ENCODE measurements at places on chromosomes 3 and 15.

DNA sequence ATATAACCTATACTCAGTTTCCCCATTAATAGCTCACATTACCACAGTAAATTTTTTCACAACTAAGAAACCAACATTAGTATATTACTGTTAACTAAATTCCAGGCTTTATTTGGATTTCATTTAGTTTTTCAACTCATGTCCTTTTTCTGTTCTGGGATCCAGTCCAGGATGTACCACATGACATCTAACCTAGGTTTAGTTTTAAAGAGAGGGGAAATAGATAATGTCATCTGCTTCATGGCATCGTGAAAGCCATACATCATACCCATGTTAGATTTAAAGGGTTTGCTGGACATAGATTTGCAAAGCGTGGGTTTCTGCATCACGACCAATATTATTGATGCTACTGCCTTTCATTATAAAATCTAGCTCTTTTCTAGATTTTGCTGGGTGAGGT, 33.2 kb upstream of the RPP14 start:
- peak; percentile 30 for DNase-seq

DNA sequence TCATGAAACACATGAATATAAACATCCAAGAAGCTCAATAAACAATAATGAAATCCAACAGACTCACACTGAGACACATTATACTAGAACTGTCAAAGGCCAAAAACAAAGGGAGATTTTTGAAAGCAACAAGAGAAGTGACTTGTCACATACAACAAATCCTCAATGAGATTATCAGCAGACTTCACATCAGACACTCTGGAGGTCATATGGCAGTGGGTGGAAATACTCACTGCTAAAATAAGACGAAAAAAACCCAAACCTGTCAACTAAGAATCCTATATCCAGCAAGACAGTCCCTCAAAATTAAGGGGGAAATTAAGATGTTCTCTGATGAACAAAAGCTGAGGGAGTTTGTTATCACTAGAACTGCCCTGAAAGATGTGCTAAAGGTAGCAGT, 125.4 kb upstream of the MELTF start:
- no peak for DNase-seq

- no peak for DNase-seq
Measured at GRCh38 chr3:140243575-140243974, 308.6 kb downstream of the CLSTN2 start.

DNA sequence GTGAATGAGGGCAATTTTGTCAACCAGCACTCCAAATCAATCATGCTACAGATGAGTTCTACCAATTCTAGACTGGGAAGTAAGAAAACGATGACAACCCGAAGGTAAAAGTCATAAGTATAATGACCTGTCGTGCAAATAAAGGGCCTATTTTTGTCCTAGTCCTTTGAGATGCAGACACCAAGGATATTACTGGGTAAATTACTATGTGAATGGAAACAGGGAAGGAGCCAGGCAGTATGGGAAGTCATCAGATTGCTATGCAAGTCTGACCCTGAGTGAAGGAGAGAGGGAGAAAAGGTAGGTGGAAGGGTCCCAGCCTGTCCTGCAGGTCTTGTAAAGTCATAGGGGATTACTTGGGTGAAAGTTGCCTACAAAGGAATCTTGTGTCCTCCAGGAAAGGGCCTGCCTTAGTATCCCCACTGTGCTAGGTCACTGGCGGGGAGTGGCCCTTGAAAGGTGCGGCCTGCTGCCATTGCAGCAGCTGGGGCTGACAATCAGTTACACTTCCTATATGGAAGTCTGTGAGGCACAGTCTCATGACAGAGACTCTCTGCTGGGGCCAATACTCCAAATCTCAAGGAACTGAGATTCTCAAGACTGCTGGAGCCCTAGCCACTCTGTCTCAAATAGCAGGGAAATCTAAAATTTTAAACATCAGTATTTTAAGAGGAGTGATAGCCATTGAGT, 149.9 kb upstream of the SLC2A2 start:
- DNase-seq, result no peak

GRCh38 chr3:157125101-157125500, 34.8 kb downstream of the CCNL1 start:
- no peak for DNase-seq

DNA sequence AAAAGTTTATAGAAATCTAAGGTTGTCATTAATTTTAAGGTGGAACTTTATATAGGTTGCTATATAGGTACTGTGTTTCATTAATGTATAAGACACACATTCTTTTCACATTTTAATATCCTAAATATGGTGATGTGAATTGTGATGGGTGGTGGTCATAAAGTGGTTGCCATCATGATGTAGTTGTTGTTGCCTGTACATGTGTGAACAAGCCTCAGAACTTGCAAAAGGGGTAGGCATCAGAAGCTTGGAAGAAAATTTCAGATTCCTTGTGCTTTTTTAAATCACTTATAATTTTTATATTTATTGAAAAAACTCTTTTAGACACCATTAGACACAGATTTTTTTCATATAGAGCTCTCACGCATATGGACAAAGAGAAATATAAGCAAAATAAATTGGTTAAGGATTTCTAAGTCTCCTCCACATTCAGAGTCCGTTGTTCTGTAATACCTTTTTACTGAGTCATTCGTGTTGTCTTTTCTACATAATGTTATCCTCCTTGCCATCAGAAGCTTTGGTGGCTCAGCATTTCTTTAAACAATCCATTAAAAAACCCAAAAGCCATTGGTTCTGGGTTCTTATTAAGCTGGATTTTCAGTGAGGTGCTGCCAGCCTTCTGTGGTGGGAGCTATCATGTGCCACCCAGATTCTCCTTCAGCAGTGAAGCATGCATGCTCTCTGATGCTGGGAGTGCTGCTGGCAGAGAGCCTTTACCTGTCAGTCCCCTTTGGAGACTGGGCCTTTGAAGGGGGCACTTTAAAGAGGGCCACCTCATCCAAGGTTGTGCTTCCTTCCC, 140.4 kb upstream of the GALNT15 start:
- peak; percentile 76 for DNase-seq

DNA sequence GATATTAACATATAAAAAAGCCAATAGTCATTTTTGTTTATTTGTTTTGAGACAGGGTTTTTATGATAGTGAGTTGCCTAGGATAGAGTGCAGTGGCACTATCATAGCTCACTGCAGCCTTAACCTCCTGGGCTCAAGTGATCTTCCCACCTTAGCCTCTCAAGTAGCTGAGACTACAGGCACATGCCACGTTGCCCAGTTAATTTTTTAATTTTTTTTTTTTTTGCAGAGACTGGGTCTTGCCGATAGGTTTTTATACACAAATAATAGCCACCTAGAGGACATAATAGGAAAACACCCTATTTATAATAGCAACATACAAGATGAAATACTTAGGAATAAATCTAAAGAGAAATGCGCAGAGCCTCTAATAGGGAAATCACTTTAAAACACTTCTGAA, 13.3 kb downstream of the EIF3J start:
- peak; percentile 58 for DNase-seq

DNA sequence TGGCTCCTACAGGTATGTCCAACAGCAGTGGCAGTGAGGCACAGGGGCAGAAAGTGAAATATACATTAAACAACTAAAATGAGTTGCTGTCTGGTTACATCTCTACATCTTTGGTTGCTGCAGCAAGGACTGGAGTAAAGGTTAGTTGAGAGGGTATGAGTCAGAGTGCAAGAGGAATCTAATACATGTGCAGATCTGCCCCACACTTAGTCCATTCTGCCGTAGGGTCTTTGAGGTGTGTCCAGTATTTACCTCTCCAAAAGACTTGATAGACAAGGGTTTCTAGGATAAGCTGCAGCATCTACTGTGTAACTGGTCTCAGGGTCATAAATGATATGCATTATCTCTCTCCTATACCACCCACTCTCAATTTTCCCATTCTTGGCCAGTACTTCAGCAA, 6.2 kb upstream of the NEDD4 start:
- no peak for DNase-seq

GRCh38 chr15:29686445-29687203, 135.6 kb downstream of the TJP1 start:
- DNase-seq, result no peak

DNA sequence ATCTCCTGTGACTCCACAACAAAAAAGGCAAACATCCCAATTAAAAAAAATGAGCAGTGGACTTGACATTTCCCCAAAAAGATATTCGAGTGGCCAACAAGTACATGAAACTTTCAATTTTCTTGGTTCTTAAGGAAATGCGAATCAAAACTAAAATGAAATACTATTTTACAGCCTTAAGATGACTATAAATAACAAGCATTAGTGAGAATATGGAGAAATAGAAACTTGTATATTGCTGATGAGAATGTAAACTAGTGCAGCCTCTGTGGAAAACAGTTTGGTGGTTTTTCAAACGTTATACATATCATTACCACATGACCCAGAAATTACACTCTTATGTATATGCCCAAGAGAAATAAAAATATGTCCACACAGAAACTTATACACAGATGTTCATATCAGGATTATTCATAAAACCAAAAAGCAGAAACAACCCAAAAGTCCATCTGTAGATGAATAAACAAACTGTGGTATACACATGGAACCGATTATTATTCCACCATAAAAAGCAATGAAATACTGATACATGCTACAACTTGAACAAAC, 153.2 kb upstream of the GPR149 start:
- no peak for DNase-seq

GRCh38 chr15:88069561-88069960, 187.0 kb downstream of the NTRK3 start:
- no peak for DNase-seq

DNA sequence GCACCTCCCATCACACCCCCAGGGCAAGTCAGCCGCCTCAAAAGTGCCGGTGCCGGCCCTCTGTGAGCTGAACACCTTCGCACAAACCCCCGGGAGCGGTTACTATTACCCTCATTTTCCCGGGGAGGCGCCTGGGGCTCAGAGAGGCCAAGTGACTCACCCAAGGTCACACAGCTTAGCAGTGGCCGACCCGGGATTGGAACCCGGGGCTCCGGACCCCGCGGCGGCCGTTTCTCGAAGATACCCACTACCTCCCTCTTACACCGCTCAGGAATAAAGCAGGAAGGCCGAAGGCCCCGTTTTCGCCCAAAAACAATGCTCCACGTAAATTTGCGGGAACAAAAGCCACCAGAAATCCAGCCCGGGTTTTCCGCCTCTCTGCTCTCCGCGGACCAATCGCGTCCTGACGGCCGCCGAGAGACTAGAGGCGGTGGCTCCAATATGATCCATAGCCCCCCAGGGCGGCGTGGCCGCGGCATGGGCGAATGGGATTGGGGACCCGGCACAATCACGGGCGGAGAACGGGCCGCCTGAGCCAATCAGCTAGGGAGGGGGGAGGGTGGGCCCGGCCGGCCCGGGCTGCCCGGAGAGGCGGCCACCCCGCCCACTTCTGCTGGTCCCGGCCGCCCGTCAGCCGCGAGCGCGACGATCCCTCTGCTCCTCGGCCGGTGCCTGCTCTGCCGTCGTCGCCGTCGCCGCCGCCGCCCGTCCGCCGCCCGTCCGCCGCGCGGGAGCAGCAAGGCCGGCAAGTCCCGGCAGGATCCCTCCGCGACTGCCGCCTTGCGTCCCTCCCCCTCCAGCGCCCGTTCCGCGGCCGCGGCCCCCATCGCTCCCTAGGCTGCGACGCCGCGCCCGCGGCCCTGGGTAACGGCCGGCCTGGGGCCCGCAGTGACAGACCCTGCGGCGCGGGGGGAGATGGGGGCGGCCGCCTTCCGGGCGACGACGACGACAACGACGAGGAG, 177.0 kb downstream of the OR4M2 start:
- DNase-seq, result no peak

DNA sequence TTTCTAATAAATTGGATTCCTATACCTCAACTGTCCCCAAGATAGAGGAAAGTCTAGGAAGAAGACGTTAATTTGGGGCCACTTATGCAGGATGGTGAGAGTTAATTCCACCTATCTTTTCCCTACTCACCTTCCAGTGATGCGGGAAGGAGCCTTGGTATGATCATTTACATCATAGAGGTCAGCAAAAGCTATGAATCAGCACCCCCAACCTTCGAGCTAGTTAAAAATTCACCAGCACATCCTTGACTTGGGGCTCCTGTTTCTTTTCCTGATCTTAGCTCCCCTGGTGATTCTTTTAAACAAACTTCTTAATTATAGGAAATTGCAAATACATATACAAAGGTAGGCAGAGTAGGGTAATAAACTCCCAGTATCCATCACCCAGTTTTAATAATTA, 366.6 kb downstream of the SOX2 start:
- DNase-seq, result no peak

GRCh38 chr3:45234250-45234649, 8.2 kb upstream of the TMEM158 start:
- DNase-seq, result no peak

DNA sequence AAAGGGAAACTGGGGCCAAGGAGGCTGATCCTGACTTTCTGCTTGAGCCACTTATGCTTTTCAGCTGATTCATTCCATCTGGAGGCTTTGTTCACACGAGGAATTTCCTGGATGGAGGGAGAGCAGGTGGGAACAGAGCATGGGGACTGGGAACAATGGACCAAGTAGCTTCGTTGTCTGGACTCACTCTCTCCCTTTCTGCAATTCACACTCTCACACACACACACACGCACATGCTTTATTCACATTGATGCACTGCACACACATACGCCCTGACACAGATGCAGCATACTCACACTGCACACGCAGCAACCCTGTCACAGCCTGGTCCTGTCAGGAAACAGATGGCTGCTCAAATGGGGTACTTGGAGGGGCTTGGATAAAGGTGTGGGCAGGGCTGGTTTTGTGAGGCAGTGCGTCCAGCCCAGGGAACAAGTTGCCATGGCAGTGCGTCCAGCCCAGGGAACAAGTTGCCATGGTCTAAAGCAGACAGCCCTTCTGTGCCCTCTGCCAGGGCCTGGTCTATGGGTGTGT, 19.8 kb upstream of the CHCHD6 start:
- DNase-seq, result peak; percentile 21

DNA sequence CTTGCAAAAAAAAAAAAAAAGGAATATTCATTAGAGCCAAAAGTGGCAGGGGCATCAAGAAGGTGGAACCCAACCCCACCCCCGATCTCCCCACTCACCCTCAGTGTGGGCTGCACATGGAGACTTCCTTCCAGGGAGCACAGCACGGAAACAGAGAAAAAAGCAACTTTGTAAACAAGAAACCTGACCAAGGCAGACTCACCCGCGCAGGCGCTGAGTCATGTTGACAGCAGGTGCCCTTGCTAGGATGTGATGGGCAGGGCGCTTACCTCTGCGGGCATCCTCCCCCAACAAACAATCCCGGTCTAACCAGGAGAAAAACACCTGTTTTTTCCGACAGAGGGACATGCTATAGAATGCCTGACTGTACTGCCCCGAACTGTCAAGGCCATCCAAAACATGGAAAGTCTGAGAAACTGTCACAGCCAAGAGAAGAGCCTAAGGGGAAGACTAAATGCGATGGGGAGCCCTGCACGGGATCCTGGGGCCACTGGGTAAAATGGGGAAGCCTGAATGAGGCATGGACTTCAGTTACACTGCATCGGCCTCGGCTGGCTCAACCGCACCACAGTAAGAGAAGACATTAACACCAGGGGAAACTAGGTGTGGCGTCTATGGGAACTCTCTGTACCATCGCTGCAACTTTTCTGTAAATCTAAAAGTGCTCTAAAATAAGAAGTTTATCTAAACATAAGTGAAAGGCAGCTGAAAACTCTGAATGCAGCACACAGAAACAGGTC, 66.7 kb upstream of the GATA2 start:
- DNase-seq, result no peak
